ENCODE measurements at places on chromosomes 6 and 20.

DNA sequence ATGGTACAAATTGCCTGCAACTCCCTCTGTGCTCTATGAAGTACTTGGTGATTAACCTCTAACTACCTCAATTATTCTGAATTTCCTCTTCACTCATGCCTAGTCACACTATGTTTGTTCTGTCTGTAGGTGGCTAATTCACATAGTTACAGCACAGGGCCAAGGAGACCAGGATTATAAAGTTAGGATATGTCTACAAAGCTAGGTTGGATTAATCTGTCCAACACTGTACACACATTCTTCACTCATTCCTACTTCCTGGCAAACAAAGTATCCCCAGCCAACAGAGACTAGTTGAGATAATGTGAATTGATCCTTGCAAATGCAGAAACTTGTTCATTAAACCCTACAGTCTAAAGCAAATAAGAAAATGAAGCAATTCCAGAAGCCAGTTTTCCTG lies 269.8 kb downstream of the HACE1 start:
- no peak for DNase-seq

DNA sequence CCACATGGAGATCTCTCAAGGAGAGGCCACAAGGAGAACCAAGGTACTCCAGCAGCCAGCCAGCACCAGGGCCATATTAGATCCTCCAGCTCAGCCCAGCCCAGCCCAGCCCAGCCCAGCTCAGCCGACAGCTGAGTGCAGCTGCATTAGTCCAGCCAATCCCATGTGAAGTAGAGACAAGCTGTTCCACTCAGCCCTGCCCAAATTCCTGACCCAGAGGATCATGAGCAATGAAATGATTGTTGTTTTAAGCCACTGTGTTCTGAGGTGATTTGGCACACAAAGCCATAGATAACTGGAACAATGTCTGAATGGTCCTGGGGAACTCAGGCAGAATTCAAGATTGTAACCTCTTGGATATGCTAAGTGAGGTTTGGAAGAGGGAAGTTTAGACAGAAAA lies 59.5 kb upstream of the BMP2 start:
- DNase-seq, result no peak

DNA sequence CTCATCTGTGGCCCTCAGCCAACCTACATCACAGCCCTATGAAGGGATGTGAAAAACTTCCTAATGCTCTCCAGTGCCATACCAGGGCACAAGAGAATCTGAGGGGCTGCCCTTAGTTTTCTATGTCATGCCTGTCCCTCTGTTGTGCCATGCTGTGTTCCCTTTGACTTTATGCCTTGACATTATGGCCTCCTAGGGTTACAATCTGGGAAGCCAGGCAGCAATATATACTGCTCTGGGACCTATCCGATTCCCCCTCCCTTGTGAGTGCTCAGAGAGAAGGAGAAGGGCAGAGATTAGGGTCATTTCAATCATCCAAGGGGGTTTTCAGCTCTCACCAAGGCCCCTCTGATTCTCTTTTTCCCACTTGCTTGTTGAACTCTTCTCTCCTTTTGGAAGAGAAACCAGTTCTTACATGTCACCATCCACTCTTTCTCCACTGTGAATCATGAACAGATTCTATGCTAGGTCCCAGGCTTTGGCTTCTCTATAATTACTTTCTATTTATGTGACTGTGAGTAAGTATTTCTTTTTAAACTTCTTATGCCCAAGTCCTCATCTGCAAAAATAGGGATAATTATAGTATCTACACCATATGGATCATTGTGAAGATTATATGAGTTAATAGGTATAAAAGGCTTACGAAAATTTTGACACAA lies 14.2 kb upstream of the FRK start:
- no peak for DNase-seq

DNA sequence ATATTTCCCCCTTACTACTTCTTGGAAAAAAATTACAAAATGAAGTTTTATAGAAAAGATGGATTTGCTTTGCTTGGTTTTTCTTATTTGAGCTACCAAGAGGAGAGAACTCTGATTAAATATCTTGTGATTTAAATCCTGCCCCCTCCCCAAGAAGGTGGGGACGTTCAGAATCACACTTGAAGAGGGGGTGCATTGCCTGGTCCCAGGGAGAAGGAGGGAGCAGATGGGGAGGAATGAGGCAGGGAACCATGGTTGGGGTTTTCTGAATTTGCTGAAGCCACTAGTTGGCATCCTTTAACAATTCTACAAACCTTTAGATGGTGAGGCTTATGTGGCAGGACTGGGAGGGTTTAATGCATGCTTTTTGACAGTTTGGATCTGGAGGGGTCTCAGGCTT lies 5.5 kb downstream of the PCK1 start:
- no peak for DNase-seq

DNA sequence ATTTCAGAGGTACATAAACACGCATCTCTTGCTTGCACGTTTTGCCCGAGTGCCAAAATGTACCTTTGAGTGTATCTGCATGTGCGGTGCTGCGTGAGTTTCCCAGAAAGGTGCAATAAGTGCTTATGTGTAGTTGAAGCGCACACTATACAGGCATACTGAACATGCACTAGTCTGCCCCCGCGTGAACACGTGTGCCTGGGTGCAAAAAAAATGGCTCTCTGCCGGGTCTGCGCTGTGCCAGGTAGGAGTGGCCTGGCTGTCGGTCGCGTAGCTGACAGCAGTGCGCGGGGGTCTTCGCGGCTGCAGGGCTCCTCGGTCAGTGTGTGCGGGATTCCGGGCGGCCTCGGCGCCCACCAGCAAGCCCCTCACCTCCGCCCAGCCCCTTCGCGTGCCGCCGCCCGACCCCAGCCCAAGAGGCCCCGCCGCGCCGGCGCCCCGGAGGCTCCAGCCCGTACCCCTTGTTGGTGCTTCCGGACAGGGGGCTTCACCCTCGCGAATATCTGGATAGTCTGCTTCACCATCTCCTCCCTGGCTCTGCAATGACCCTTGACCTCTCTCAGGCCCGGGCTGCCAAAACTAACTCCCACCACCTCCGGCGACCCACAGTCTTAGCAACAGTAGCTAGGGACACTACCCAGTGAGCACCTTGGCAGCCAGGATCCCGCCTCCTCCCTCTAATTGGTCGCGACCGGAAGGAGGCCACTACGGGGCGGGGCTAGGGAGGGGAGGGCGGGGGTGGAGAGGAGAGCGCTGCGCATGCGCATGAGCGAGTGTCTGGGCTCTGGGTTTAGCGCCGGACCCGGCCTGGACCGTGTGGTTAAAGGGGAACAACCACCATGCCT lies at the start of gene KIF6:
TSS of gene KIF6 (minus strand) at position 622 of the 845 bp plus-strand sequence. CDS start at position 524, 98 bp downstream.
- DNase-seq, result peak; percentile 96

DNA sequence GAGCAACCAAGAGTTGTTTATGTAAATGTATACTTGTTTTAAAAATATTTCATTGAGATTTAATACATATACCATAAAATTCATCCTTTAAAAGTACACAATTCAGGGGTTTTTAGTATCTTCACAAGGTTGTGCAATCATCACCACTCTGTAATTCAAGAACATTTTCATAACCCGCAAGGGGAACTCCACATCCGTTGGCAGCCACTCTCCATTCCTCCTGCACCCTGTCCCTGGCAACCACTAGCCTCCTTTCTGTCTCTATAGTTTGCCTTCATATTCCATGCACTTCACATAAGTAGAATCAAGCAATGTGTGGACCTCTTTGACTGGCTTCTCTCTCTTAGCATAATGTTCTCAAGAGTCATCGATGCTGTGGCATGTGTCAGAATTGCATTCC lies 104.2 kb upstream of the PDE10A start:
- no peak for DNase-seq

DNA sequence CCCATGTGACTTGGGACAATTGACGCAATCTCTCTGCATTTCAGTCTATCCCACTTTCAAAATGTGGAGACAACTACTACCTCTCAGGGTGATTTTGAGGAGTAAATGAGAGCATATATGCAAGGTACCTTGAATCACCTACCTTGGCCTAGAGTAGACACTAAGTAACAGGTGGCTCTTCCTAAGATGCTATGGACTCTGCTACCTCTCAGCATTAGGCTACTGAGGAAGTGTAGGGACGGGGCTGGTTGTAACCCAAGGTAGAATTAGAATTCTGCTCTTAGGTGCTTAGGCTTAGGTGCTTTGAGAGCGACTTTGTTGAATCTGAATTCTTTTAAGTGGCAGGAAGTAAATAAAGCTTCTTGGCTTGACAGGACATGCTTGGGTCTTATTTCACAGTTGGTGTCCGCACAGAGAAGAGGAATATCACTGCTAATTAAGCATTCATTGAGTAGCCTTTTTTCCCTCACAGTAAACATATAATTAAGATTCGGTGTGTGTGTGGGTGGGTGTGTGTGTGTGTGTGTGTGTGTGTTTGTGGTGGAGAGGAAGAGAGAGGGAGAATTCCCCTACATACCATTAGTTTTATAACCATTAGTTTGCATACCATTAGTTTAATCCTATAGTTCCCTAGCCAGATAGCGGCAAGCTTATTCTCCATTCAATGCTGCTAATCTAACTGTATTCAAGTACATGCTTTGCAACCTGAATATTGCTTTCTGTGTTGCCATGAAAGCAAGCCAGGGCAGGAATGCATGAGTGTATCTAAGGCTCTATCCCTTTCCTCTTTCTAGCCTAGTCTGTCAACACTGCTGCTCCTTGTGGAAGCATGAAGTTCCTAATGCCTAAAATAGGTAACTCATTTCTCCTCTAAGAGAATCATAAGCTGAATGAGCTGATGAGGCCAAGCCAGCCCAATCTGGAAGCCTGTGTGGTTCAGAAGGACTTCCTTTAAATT lies 112.5 kb downstream of the IPCEF1 start:
- DNase-seq, result no peak

DNA sequence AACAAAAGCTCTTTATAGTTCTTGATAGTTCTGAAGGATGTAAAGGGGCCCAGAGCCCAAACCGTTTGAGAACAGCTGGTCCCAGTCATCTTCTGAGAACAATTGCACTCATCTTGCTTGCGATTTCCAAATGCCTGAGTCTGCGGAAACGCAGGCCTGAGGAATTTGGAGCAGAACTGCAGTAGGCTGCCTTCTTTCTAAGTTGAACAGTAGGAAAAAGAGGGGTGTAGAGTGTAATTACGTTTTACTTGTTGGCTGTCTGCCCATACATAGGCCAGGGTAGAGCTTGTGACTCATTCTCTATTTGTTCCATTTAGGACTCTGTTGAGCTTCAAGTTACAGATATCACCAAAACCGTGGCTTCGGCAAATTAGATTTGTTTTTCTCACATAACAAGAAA lies 42.0 kb upstream of the KIF16B start:
- DNase-seq, result no peak

DNA sequence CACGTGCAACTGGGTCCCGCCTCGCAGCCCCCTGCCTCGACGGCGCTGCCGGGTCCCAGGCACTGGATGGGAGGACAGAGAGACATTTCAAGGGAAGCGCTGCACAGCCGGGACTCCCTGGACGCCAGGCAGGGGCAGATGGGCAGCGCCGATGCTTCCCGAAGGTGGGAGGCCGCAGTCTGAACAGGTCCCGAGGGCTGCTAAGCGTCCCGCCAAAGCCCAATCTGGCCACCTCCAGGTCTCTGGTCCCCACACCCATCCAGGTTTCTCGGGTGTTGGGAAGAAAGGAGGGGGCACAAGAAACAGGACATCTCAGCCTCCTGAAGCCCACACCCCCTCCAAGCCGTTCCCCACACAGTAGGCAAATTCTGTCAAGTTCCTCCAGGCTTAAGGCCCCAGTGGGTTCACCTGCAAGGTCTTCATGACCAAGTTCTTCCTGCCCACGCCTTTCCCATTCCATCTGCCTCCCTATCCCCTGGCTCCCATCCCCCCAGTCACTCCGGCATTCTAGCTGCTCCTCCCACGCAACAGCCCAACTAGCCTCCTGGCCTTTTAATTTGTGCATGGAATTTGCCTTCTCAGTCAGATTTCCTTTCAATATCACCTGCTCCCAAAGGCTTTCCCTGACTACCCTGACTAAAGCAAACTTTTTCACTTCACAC lies 5.4 kb upstream of the CPXM1 start:
- no peak for DNase-seq

- DNase-seq, result no peak
Measured at GRCh38 chr6:20933057-20933788, 399.0 kb downstream of the CDKAL1 start.

DNA sequence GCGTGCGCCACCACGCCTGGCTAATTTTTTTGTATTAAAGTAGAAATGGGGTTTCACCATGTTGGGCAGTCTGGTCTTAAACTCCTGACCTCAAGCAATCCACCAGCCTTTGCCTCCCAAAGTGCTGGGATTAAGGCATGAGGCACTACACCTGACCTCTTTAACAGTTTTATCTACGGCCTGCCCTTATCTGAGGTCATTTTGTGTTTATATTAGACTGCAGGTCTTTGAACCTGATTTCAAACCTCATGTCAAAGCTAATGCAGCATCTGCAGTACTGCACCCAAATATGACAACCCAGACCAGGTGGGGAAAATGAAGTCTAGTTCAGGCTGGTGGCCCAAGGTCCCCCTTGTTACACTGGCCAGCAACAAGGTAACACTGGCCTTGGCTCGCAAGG lies 89.3 kb upstream of the ARMC2 start:
- DNase-seq, result no peak

DNA sequence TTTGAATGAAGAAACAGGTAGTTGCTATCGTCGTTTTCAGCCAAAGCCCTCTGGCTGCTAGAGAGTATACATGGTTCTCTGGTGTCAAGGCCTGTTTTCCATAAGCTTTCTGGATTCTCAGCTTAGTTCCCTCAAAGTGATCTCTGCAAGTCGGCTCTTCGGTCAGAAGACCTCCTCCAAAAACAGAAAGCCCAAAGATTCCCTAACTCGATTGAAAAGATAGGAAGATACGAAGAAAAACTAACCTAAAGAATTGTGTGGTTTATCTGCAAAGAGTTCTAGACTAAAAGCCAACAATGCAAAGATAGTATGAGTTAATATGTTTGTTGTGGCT lies 545 bp upstream of the ASCC3 start:
- no peak for DNase-seq

GRCh38 chr6:133396984-133397348 lies 155.8 kb downstream of the EYA4 start:
- no peak for DNase-seq

DNA sequence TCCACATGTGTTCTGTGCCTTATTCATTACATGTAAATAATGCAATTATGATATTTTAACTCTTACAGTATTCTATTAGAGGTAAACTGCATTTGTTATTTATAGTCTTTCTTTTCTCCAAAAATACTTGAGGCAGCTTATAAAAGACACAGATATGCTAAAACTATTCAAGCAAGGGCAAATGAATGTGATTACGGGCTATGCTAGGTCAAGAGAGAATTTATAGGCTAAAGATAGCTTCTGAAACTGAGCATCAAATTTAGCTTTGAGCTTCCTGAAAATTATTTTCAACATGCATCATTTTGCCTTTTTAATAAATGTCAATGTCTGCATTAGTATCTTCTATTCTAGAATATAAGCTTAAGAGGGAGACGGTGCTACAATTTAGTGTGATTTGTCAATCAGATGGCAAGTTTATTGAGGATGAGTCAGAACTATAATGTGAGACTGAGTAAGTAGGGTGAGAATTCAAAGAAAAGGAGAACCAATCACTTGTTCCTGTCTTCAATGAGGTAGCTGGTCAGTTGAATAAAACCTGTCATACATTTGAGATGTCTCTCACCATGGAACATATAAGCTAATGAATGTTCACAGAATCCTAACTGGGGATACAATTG lies 669.4 kb upstream of the CITED2 start:
- DNase-seq, result no peak

- DNase-seq, result no peak
Measured at GRCh38 chr6:111530667-111531066, 47.6 kb upstream of the REV3L start.

- DNase-seq, result no peak
Measured at GRCh38 chr20:17860301-17861197, 108.0 kb downstream of the SNX5 start.
